GM12892 (cell line): ENCODE measurements at places on chromosomes 12 and 14.

DNA sequence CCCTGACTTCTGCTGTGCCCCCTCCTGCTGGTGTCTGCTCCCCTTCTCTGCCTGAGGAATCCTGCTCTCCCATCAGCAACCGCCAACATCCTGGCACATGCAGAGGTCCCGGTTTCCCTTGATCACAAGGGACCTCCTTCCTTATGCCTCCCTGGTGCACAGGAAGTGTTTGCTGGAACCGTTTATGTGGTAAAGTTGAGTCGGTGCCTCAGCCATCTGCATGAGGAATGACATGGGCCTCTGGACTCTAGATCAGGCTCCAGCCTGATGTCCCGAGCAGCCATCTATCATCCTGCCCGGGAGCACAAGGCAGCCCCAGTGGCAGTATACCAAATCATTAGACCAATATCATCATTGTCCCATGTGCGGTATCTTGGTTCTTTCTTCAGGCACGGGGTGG, 90.4 kb downstream of the BORCS5 start:
- DNase-seq = no peak

DNA sequence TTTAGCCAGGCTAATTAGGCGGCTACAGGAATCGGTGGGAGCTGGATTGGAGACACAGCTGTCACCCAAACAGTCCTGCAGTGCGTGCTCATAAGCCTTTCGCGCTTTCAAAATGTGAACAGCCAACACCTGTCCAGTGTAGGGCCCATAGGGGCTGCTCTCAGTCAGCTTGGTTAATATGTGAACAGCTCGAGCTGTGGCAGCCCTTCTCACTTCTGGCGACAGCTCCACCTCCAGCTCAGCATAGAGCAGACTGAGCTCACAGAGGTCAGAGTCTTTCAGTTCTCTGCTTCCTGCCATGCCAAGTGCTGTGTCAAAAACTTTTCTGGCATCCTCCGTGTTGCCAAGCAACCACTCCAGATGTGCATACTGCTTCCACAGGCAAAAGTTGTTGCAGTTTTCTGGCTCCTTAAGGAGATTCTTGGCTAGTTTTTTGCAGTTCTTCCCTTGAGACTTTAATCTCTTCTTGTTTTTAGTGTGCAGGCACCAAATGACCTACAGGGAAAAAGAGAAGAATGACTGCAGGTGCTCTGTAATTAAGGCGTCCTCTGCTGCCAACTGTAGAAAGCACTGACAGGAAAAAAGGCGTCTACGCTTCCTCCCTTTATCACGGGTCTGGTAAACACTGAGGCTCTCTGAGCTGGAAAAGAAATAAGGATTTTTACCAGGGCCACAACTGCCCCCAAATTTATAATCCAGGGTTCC, 32.5 kb downstream of the PSMC1 start:
- no peak for DNase-seq

DNA sequence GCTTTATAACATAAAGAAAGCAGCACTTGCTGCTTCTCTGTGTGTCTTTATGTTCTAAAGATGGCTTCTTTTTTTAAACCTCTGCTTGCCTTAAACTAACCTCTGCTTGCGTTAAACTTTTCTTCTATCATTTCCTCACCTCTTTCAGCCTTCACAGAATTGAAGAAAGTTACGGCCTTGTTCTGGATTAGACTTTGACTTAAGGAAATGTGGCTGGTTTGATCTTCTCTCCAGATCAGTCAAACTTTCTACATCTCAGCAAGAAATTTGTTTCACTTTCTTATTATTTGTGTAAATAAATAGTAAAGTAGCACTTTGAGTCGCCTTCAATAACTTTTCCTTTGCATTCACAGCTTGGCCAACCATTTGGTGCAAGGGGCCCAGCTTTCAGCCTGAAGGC, 64.2 kb downstream of the CMAS start:
- no peak for DNase-seq

DNA sequence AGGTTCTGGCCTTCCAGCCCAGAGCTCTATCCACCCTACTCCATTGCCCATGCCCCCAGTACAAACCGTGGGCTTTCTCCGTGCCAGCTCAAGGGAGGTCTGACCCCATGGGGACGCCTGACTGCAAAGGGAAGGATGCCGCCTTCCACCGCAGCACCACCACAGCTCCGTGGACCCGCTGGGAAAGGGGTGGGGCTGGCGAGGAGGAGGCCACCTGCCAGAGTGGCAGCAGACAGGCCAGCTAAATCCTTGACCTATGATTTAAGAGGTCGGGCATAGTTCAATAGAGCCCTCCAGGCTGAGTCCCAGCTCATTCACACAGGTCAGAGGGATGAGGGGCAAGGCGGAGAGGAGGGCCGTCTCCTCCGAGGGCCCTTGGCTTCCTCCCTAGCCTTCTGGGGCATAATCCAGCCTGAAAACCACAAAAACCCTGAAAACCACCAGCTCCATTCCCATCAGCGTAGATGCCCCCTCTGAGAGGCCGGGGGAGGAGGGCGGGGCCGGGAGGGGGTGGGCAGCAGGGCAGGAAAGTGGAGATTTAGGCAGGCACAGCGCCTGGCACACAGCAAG, 14.9 kb upstream of the FIGNL2 start:
- no peak for DNase-seq

DNA sequence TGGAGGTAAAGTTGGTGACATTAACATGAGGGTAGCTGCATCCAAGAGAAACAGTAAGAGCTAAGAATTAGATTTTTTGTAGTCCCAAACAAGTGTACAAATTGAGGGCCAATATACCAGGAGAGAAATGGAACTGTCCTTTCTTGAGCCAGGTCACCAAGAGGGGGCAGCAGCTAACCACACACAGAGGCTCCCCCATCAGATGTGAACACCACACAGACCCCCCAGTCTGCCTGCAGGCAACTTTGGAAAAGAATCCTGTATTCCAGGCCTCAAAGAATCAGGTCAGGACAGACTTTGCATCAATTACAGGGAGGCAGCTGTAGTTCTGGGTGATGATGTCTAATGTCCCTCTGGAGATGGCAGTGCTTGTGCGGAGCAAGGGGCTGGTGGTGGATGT, 77.9 kb downstream of the SPTB start:
- DNase-seq = no peak

- no peak for DNase-seq
Observed at GRCh38 chr14:52007211-52007610, 17.9 kb downstream of the RTRAF start.

DNA sequence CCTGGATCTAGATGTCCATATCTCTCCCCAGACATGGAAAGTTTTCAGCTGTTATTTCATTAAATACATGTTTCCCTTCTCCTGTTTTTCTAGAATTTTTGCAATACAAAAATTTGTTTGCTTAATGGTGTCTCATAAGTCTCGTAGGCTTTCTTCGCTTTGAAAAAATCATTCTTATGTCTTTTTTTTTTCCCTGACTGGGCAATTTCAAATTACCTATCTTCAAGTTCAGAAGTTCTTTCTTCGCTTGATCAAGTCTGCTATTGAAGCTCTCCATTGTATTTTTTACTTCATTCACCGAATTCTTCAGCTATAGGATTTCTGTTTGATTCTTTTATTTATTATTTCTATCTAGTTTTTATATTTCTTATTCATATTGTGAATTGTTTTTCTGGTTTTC, 130.2 kb upstream of the WSCD2 start:
- DNase-seq = no peak

DNA sequence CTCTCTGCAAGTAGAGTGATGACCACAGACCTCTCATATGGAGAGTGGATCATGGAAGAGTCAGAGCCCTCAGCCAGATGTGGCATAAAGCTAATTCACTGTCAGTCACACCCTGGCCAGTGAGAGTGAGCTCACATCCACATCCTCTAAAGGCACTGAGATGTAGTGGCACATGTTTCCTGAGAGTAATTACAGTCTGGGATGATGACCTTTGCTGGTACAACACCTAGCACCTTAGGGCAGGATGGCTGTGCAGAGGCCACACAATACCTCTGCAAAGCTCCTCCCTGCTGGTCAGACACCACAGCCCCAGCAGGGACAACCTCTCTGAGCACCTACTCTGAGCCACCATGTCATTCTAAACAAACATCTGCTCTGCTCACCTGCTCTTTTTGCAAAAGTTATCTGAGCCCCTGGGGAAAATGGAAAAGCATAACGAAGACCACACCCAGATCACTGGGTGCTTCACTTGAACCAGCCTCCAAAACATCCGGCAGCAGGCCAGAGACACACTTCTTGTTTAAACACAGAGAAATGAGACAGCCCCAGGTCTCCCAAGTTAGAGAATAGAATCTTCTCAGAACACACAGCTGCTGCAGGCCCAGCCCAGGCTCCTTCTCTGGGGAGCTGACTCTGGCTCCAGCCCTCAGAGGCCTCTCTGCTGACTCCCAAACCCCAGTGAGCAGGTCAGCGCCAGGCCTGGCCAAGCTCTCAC, 30.3 kb downstream of the PITPNM2 start:
- DNase-seq = no peak

GRCh38 chr14:104317492-104317805, 179.1 kb downstream of the KIF26A start:
- no peak for DNase-seq

- no peak for DNase-seq
Observed at GRCh38 chr12:132774646-132775275, 13.1 kb upstream of the ANKLE2 start.

DNA sequence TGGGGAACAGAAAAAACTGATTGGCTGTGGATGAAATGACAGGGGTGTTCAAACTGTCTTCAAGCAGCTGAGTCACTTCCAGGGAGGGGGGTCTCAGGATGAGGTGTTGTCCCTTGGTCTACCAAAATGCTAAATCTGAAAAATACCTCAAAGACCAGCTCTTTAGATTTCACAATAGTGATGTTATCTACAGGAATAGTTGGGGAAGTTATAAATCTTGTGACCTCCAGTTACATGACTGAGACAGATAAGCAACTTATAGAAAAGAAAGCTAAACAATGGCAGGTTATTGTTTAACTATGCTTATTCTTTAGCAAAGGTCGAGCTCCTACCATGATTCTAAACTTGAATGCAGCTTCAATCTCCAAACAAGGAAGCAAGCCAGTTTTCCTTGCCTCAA, 125.4 kb downstream of the SYT10 start:
- no peak for DNase-seq

DNA sequence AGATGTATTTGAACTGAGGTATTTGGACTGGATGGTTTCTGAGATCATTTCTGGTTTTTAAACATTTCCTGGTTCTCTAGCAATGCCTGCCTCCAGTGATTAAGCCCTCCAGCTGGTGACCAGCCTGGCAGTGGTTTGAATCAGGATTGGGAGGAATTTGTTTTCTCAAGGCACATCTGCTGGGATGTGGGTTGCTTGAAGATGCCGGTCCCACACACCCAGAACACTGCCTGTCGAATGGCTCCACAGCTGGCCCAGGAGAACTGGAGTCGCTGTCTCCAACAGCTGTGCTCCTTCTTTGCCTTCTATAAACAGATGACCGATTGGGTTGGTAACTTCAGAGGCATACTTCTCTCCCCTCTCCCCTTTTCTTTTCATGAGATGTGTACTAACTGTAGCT, 258.0 kb upstream of the DDHD1 start:
- no peak for DNase-seq

DNA sequence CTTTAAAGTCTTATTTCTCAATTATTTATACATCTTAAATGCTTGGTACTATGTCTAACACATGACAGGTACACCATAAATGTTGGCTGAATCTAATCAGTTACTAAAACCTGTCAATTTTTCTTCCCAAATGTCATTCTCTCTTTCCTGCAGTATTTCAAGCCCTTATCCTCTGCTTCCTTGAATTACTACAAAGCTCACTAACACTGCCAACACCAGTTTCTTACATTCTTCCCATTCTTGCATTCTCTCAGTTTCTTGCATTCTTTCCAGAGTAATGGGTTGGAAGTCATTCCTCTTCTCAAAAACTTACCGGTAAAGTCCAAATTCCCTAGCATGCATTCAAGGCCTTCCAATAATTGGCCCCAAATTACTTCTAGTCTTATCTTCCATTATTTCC, 9.6 kb upstream of the SMARCC2 start:
- DNase-seq = no peak

- no peak for DNase-seq
Observed at GRCh38 chr12:113639474-113639873, 167.8 kb upstream of the LHX5 start.
